Karpas-422 (cell line): ENCODE measurements at places on chromosomes 13 and 19.

DNA sequence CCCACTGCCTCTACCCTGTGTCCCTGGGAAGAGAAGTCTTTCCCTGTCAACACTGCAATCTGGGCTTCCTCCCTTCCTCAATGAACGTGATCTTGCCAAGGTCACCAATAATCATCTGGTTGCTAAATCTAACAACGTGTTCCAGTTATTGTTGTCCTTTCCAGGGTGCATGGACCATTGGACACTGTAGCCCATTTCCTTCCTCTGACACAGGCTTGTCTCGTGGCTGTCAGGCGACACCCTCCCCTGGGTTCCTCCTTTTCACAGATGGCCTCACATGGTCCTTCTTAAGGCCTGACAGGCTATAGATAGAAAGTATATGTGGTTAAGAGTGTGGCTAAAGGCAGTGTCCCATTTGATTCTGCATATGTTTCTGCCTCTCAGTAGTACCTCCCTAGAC is 67.7 kb upstream of the STARD13 start:
- no peak overlapping the region for H3K4me3 ChIP-seq
- peaks cover 8% of the 10 kb centered on the region for H3K4me1 ChIP-seq
- H3K36me3 ChIP-seq: no peaks in the 10 kb centered on the region

DNA sequence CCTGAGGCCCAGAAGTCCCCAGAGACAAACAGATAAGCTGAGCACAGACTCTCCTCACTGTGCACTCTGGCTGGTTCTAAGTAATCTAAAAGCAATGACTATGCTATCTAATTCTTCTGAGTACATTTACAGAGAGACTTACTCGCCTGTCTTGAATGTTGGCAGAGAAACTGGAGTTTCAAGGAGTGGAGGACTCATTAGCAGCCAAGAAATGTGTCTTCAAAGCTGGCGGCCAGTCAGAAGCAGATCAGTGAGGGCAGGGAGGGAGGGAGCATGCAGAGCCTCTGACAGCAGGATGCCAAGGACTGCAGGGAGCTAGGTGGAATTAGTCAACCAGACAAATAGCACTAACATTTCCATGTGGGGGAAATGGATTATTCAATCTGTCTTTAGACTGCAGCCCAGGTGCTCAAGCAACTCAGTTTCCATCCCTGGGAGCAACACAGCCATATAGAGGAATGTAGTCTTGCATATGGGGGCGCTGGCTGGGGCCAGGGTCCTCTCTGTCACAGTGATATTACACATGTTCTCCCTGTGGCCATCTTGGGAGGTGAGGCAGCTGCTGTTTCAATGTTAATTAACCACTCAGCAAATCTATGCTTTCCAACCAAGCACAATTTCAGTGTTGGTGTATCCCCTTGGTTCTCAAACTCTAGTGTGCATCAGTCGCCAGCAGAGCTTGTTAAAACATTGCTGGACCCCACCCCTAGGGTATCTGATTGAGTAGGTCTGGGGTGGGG is 97.9 kb downstream of the CCNA1 start:
- no peak overlapping the region for H3K4me3 ChIP-seq
- H3K27me3 ChIP-seq: no peaks in the 10 kb centered on the region
- H3K4me1 ChIP-seq: no peaks in the 10 kb centered on the region
- no peak for DNase-seq
- H3K27ac ChIP-seq: no peak overlapping the region

- DNase-seq: no peak
- no peak overlapping the region for H3K27ac ChIP-seq
- H3K36me3 ChIP-seq: no peaks in the 10 kb centered on the region
- H3K4me1 ChIP-seq: no peaks in the 10 kb centered on the region; the same call in 1 of the 2 replicates
Measured at GRCh38 chr13:44135566-44135965, 238.1 kb upstream of the SERP2 start.

- no peak overlapping the region for H3K4me3 ChIP-seq
- H3K36me3 ChIP-seq: no peaks in the 10 kb centered on the region
- no peaks in the 10 kb centered on the region for H3K27me3 ChIP-seq
- H3K4me1 ChIP-seq: peaks cover 6% of the 10 kb centered on the region
- no peak overlapping the region for H3K27ac ChIP-seq
Measured at GRCh38 chr19:12555456-12555930, 4.2 kb upstream of the ZNF564 start.

DNA sequence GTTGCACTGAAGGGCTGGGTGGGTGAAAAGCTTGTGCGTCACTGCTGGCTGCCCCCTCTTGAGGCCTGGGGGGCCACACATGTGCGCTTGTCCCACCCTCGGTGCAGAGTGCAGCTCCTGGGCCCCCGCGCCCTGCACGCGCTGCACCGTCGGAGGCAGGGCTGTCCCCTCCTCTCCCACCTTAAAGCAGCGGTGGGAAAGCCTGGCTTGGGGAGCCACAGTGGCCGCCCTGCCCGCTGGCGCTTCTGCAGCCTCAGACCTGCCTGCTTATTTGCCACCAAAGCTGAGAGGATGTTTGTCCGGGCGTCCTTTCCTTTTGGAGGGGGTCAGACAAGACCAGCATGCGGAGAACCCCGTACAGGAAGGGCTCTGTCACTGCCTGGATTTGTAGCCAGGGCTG is 26.7 kb downstream of the PLEKHJ1 start:
- no peak overlapping the region for H3K4me3 ChIP-seq
- H3K4me1 ChIP-seq: peaks cover 8% of the 10 kb centered on the region
- peaks cover 7% of the 10 kb centered on the region for H3K36me3 ChIP-seq

DNA sequence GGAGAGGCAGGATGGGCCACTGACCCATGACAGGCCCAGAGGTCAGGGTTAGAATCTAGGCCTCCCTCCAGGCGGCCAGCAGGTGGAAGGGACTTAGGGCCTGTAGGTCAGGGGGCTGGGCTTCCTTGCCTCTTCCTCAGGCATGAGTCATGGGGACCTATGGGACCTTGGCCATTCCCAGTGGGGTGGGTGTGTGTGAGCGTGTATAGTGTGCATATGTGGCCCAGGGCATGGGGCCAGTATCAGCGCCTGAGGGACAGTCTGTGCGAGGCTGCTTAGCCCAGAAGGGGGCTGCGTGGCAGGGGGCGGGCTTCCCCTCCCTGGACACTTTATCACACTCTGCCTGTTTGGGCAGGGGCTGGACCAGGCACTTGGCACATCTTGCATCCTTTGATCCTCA is 13.3 kb downstream of the KCTD15 start:
- H3K27ac ChIP-seq: no peak overlapping the region
- H3K27me3 ChIP-seq: no peaks in the 10 kb centered on the region
- H3K4me3 ChIP-seq: no peak overlapping the region
- no peak for DNase-seq
- no peaks in the 10 kb centered on the region for H3K4me1 ChIP-seq

DNA sequence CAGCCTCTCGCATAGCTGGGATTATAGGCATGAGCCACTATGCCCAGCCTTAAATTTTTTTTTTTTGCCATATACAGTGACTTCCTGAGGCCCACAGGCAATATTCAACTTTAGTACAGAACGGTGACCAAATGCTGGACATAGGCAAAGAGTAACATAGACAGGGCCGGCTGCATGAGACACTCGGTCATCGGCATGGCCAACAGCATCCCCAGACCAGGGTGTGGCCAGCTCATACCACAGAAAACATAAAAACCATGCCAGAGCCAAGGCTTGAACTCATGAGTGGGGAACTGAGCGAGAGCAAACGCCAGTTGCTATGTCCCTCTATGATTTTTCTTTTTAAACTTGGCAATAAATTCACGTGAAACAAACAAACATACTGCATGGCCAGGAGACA is 17.0 kb downstream of the KANK2 start:
- no peak for DNase-seq
- H3K36me3 ChIP-seq: no peaks in the 10 kb centered on the region
- peaks cover 10% of the 10 kb centered on the region for H3K4me1 ChIP-seq
- H3K27me3 ChIP-seq: no peaks in the 10 kb centered on the region
- H3K4me3 ChIP-seq: no peak overlapping the region

- H3K27me3 ChIP-seq: no peaks in the 10 kb centered on the region
- peaks cover 70% of the 10 kb centered on the region for H3K36me3 ChIP-seq
Measured at GRCh38 chr19:37699057-37699456, 20.5 kb downstream of the ZNF607 start.

DNA sequence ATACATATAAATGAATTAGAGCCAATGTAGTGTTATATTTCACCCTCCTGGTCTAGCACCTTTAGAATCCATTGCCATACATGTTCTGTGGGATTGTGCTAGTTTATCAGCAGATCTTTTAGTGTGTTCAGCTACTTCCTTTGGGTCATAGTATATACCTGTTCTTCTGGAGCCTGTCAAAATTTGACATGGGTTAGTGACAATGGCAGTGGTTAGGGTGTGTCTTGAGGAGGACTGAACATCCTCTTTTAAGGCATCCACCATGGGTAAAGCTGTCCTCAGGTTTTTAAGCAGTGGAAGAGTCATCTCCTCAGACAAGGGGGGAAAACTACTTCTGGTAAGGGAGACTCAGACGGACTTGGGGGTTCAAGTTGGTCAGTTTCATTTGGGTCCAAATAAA is 29.4 kb downstream of the DNAJC3 start:
- no peak overlapping the region for H3K27ac ChIP-seq
- H3K4me3 ChIP-seq: no peak overlapping the region
- peaks cover 20% of the 10 kb centered on the region for H3K4me1 ChIP-seq
